ENCODE measurements at places on chromosomes 1 and 21.

- DNase-seq: no peak
These were observed 174.1 kb downstream of the LBR start for GRCh38 chr1:225253784-225254183.

- DNase-seq: no peak
These were observed 9.4 kb upstream of the GPR161 start for GRCh38 chr1:168146160-168146539.

- no peak for DNase-seq
These were observed 8.3 kb downstream of the RAB3B start for GRCh38 chr1:51982161-51982560.

DNA sequence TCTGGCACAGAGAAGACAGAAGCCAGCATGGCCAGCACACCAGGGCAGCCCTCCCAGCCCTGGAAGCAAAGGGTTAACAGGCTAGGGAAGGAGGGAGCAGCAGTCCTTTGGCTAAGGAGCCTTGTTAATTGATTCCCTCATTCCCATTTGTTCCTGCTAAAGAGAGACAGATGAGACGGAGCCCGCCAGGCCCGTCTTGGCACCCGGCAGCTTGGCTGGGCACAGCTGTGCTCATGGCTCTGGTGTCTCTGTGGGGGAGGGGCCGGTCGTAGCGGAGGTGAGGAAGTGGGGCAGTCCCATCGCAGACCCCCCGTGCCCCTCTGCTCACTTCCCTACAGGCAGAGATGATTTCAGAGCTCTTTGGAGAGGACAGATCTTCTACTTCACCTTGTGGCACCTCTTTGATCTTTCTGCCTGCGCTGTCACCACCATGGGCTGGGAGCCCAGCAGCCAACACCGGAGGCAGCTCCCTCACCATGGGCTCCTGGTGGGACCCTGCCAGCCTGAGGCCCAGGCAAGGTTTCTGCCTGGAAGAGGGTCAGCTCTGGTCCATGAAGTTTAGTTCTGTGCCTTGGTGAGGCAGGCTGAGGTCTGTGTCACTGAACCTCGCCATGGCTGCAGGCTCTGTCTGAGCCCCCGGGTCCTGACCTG, 38.0 kb downstream of the FOXO6 start:
- no peak for DNase-seq

- DNase-seq: no peak
These were observed 163.0 kb upstream of the TNR start for GRCh38 chr1:175906370-175906769.

DNA sequence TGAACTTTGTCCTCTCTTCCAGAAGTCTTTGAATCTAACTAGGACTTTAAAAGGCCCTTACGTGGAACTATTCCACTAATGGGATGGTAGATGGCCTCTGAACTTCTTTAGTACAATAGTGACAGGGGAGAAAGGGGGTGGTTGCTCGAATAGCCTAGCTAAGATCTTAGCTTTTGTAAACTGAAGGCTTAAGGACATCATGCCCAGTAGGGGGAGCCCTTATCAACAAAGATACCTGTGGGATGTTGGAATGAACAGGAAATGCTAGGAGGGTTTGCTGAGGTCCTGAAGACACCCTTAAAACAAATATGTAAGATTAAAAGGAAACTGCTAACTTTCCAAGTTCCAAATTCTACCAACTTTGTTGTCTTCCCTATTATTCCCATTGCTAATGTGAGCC, 33.2 kb downstream of the NHLH2 start:
- no peak for DNase-seq

- DNase-seq: no peak
These were observed 22.5 kb upstream of the CNTN2 start for GRCh38 chr1:205020466-205020865.

DNA sequence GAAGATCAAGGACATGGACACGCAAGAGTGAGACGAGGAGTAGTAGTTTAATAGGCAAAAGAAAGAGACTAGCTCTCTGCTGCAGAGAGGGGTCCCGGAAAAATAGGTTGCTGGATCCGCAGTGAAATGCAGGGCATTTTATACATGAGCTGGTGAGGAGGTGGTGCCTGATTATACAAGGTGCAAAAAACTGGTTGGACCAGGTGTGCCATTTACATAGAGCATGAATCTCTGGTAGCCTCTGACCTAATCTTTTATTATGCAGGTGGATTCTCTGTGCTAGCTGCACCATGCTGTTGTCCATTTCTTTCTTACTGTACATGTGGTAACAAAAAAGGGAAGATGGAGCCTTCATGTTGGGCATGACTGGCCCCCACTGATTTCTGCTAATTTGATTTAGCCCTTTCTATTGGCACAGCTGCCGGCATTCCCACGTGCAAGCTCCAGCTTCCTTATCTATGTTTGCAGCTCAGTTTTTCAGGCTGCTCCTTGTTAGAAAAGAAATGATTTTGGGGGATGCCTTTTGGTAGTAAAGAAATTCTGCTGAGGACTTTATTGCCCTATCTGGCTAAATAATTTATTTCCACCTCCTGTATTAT, 548.1 kb downstream of the BRINP3 start:
- no peak for DNase-seq

DNA sequence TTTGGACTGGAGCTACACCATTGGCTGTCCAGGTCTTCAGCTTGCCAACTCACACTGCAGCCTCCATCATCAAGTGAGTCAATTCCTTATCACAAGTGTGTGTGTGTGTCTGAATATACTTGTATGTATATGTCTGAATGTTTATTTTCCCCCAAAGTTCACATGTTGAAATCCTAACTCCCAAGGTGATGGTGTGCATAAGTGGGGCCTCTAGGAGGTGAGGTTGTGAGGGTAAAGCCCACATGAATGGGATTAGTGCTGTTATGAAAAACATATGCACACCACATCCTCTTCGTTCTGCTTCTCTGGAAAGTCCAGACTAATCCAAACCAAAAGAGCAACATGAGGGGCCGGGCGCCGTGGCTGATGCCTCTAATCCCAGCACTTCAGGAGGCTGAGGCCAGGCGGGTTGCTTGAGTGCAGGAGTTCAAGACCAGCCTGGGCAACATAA, 48.7 kb upstream of the LBR start:
- DNase-seq: no peak

DNA sequence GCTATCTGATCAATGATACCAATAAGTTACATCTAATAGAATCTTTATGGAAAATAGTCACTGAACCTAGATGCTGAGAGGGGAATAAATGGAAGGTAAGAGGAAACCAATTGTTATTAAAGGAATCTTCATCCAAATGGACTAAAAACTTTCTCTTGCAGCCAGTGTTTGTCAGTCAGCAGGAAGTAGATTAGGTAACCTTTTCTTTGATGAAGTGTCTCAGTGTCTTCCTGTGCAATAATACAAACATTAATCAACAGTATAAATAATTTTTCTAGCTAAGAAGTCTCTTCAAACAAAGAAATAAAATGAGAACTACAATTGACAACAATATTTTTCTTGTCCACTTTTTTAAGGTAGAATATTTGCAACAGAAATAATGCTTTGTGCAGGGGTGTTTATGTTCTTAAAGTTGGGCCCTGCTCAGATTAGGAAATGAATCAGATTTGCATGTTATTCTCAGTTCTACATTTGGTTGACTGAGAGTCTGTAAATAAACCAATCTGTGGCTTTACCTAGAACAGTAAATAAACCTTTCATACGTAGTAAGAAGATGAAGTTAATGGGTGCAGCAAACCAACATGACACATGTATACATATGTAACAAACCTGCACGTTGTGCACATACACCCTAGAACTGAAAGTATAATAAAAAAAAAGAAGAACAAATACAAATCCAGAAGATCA, 391.4 kb downstream of the MRPL39 start:
- no peak for DNase-seq

Data from natural killer cell treated with Interleukin-12 subunit alpha and Interleukin-12 subunit beta and Interleukin-15 and Interleukin-18, amount 100 ng/mL, for 72 hours (primary cell).